ENCODE measurements at places on chromosomes 4 and X. TPM values are rescaled to one million over a fixed set of nuclear protein-coding genes. Genes with fewer than 3 reads are reported as not detected.

Gene RHOXF1
- total RNA-seq = not detected

Gene RAP1GDS1
- 64.6 TPM for total RNA-seq

Gene SSX3
- total RNA-seq = not detected

Gene EIF4E
- total RNA-seq = 288 TPM

Gene LIMCH1
- 4.7 TPM for total RNA-seq

Gene PAGE2
- not detected for total RNA-seq

Gene CRLF2
- total RNA-seq = not detected

Gene SATL1
- not detected for total RNA-seq

Gene OTOP1
- not detected for total RNA-seq

Gene PRSS12
- 11.8 TPM for total RNA-seq

Gene ENOPH1
- total RNA-seq = 87.7 TPM

Gene FREM3
- not detected for total RNA-seq

Gene ART3
- not detected for total RNA-seq

Gene ZXDB
- total RNA-seq = 20.2 TPM

Gene AMOT
- under 0.01 TPM for total RNA-seq

Gene FGFR3
- total RNA-seq = 118 TPM

Gene DSPP
- total RNA-seq = not detected

Gene PLXNA3
- 11.3 TPM for total RNA-seq

Gene RAI2
- not detected for total RNA-seq

Gene IL2RG
- total RNA-seq = not detected

Gene CTAG1A
- not detected for total RNA-seq

Gene GASK1B
- total RNA-seq = 3.1 TPM

Gene GNRHR
- not detected for total RNA-seq

Gene IBSP
- not detected for total RNA-seq

Gene TKTL1
- total RNA-seq = not detected

Gene CPE
- 65.2 TPM for total RNA-seq
